ENCODE measurements at places on chromosomes 5 and 9.

GRCh38 chr9:78191931-78192330 lies 43.9 kb upstream of the CEP78 start:
- no peak for DNase-seq

GRCh38 chr5:88553136-88553875 lies 284.7 kb upstream of the TMEM161B start:
- no peak for DNase-seq

DNA sequence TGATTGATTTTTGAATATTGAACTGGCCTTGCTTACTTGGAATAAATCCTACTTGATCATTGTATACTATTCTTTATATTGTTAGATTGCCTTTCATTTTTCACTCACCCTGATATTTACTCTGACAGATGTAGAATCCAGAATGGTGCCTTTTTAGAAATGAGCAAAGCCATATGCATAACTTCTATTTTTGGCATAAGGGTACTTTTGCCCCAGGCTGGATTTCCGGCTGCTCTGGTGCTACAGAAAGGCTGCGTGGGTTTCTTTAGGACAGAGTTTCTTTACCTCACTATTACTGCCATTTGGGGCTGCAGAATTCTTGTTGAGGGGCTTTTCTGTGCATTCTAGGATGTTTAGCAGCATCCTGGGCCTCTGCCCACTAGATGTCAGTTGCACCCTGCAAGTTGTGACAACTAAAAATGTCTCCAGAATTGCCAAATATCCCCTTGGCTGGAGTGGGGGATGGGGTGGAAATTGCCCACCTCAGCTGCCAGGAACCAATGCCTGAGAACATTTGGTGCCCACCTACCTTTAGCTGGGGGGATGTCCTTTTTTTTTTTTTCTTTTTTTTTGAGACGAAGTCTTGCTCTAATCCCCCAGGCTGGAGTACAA lies 50.1 kb downstream of the SLC36A1 start:
- no peak for DNase-seq

GRCh38 chr9:34382054-34382453 lies 5.4 kb upstream of the MYORG start:
- no peak for DNase-seq

DNA sequence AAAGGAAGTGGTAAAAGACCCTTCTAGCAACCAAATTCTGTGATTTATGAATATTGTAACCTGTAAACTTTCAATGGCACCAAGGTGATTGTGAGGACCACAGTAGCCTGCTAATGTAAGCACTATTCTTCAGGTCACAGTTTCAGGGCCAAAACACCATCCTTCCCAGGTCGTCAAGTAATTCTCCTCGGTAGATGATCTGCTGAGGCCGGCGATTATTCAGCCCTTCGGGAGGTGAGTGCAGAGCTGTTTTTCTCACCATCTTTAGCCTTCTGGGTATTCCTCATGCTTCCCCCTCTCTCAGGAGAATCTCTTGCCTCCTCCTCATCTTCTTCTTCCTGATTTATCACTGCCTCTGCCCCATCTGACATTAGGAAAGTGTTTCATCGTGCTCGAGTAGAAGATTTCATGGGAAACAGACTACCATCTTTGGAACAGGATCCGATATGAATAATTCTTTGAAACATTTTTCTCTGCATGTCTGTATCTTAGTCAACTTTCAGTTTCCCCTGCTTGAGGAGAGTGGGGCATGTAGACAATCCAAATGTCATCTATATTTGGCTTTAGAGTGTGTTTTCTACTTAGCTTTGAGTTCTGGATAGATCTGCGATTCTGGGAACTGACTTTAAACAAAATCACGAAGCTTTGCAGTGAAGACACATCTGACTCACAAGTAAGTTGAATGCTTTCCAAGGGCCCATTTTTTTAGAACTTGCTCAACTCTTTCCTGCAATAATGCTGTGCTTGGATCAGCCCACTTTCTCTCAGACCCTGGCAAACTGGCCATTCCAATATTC lies 173.9 kb downstream of the AOPEP start:
- no peak for DNase-seq

DNA sequence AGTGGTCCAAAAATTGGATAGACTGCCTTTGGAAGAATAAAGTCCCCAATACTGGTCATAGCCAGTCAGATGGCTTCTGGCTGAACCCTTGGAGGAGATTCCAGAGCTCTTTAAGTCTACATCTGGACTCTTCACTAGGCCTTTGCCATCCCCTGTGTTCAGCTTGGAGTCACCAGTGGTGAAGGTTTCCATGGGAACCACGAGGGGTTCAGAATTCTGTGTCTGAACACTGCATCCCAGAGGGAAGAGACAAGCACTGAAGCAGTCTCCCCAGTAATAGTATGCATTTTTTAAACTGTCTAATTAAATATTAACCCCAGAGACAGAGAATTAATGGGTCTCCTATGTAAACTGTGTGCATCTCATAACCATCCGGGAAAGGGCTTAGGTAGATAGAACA lies 38.2 kb downstream of the POU4F3 start:
- no peak for DNase-seq

DNA sequence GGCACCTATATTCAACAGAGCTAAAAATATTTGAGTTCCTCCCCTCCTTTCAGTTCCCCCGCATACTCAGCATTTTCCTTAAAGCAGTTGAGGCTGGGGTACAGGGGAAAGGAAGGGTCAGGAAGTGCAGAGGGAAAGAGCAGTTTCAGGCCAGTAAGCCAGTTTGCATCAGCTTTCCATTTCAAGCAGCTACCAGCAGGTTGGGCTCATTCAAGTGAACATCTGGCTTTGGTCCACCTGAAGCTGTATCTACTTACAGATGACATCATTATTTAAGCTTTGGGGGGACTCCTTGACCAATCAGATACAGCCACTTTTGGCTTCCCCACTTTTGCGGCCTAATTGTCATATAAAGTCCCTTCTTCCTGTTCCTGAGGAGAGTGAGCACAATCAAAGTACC lies 8.2 kb upstream of the ACO1 start:
- no peak for DNase-seq

DNA sequence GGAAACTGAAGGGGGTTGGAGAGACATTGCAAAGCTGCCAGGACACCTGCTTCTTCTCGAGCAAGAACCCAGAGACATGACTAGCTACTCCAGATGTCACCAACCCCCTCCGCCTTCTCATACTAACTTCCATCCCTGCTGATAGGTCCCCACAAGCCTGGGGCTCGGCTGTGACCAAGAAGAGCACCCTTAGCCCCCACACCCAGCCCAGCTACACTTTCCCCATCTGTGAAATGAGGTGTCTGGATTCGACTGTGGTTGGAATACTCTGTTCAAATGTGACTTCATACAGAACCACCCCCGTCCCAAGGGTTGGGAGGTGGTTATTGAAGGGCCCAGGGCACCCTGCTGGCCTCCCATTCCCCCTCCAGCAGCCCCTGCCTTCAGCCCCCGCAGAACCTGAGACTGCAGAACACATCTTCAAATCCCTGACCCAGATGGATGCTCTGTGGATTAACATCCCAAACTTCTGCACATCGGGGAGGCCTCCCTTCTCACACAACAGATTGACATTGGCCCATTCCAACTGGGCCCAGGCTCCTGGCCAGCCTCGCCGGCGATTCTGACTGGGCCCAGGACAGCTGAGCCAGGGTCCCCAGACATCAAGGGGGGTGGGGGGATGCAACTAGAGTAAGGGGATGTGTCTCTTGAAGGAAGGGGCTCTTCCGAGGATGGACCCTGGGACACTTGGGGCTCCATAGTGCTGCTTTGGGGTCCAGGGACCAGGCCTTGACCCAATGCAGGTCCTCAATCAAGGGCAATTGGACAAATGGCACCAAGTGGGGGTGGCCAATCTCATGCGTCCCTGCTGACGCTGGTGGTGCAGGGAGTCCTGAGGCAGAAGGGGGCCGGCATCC lies 21.7 kb upstream of the FIBCD1 start:
- DNase-seq = no peak

GRCh38 chr9:113654605-113655428 lies 191.3 kb downstream of the RGS3 start:
- DNase-seq = no peak

DNA sequence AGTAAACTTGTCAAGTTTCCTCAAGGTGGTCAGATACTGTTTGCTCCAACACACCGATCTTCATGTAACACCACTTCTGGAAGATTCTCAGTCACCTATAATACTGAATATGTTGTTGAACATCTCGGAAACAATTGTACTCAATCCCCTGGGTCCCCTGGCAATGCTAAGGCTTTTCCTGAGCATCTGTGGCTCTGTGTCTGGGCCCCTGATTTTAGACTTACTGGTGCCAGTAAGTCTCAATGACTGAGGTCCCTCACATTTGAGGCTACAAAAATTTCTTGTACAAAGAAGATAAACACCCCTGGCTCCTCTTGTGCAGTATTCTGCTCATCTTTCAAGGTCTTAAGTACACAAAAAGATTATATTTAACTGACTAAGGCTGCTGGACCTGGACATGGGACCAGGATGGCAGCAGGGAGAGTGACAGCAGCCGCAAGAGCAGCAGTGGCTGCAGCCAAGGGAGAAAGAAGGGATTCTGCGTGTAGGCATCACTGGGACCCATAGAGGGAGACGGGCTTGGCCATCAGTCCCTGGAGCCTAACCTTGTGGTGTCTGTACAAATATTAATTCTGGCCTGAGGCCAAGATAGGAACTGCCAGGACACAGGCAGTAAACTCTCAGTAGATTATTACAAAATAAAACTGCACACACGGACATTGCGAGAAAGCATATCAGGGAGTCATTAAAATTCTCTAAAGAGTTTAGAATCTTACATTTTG lies 49.0 kb upstream of the TNPO1 start:
- DNase-seq = no peak

GRCh38 chr5:175694371-175695160 lies 36.7 kb downstream of the HRH2 start:
- DNase-seq = no peak

DNA sequence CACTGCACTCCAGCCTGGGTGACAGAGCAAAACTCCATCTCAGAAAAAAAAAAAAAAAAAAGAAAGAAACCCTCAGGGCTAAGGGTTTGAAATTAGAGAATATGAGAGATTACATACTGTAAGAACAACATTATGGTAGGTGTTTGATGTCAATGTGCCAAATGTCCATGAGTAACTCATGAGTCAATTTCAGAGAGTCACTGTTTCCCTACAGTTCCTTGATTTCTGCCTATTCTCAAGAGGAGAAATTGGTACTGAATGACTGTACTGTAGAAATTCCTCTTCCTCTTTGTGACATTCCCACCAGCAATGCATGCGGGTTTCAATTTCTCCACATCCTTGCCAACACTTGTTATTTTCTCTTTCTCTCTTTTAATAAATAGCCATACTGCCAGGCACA lies 35.2 kb downstream of the MARVELD2 start:
- DNase-seq = no peak

DNA sequence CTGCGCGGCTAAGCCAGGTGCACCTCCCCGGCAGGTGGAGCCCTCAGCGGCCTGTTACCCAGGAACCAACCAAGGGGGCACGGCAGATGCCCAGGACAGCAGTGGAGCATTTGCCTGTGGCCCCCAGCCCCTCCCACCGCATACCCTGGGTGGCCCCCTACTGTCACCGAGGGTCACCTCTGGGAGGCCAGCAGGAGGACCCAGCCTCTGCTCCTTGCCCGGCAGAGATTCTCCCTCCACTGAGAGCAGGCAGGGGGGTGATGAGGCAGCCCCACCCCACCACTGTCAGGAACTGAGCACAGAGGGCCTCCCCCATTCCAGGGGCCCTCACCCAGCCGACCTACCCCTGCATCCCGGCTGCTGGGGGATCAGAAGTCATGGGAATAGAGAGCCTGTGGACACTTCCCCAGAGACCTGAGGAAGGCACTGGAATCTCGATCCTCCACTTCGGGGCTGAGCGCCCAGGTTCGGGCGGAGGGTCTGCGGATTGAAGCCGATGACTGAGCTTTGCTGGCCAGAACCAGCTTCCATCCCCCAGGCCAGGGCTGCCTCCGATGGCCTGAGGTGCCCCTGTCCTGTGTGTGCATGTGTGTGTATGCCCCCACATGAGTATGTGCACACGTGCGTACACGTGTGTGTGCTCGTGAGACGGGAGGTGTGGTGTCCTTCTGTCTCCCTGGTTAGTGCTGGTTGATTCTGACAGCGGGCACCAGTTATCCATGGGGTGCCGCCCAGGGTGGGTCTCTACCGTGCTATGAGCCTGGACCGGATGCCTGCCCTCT lies at the start of gene QRFP:
QRFP (minus strand) TSS at position 580 of the 782 bp plus-strand sequence. CDS start 2,974 bp downstream, outside the sequence.
- no peak for DNase-seq

DNA sequence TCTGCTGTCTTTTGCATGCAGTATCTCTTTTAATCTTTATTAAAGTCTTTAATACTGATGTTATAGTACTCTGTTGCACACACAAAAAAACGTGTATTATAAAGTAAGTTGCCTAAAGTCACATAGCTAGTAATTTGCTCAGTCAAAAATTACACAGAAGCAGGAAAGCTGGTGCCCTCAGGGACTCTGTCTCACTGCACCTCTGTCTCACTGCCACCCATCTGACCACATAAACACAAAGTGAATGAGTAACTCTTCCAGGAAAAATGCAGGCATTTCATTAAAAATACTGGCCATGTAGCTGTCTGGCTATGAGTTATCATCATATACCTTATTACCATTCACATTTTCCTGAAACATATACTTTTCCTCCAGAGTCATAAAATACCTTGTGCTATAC lies 591.7 kb downstream of the CSNK1G3 start:
- DNase-seq = no peak

DNA sequence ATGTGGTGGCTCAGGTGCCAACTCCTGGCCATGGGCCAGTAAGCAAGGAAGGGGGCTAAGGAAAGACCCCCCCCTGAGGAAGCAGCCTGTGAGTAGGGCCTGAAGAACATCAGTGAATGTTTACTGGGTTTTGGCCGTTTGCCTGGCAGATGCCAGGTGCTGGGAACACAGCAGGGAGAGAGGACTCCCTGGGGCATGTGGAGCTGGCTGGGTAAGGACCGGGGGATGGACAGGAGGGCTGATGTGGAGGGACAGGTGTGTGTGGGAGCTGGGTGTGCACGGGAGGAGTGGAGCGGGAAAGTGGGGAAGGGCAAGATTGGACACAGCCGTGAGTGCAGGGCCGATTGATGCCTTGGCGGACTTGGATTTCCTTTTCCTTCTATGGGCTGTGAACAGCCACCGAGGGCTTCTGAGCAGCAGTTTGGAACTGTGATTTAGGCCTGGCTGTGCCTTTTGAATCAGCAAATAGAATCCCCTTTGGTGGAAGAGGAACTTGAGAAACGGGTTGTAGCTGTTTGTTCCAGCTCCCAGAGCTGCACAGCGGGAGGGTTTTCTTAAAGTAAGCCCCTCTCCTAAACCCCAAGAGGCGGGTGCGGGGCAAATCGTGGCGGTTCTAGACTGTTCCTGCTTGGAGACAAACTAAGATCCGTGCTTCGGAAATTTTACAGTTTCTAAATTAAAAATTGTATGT lies 3.1 kb downstream of the HMCN2 start:
- DNase-seq = no peak

- DNase-seq = no peak
Measured at GRCh38 chr5:38151878-38152277, 106.5 kb upstream of the EGFLAM start.

Data from esophagus squamous epithelium (tissue), 5 donors.